Bone marrow (tissue), 2 donors: ENCODE measurements at places on chromosomes 16 and 17.

GRCh38 chr16:11405331-11406176 is 60.3 kb downstream of the RMI2 start:
- DNase-seq = peak; percentile 20

DNA sequence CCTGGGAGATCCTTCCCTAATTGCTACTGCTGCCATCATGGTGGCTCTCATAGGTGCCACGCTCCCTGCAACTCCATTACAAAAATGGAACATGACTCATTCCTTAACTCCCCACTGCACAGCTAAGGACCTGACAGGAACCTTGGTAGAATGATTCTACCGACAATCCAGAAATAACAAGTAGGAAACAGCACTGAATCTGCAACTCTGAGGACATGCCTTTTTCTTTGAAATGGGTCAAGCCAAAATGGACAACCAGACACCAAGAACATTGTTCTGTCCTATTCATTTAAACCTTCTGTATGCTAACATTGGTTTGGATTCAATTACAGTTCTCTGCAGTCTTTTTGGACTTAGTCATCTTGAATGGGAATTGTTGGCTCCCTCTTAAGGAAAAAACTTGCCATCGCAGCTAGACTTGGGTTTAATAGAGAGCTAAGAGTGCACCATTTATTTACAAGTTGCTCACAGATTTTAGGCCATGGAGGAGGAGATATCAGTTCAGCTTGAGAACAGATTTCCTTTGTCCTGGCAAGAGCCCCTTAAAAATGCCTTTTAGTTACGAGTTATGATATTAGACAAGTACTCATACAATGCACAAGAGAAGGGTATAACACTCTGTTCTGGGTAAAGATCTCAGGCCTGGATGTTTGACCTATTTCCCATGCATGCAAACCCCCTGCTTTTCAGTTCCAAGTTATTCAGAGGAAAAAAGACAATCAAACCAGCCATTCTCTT is 20.9 kb upstream of the NSRP1 start:
- DNase-seq = no peak

DNA sequence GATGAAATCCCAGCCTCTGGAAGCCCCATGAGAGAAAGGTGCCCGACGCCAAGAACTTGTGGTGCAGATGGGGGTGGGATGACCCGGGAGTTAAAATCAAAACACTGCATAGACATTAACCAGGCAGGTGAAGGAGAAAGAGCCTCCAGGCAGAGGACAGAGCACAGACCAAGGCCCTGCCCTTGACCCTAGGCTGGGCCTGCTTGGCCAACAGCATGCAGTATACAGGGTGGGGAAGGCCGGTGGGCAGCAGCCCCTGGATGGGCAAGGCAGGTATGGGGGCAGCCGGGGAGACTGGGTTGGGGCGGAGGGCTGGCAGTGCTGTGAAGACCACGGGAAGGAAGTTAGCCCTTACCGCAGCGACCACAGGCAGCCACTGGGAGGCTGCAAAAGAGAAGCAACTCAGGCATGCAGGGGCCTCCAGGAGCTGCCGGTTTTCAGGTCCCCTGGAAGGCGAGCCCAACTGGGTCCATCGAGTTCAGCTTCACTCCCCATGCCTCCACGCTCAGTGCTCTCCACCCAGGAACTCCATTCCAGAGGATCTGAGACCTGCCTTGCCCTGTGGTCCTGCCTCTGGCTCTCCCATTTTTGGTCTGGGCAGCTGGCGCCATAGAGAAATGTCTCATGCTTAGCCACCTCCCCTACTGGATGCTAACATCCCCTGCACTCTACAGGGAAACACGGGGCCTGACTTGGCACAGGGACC is 81.2 kb downstream of the C16orf95 start:
- DNase-seq = no peak

GRCh38 chr16:84931506-84931905 is 79.8 kb downstream of the ZDHHC7 start:
- DNase-seq = no peak

- DNase-seq = peak; percentile 43
Measured at GRCh38 chr17:60577147-60577915, 22.7 kb upstream of the PPM1D start.

GRCh38 chr17:10360578-10360977 is 12.2 kb downstream of the MYH13 start:
- DNase-seq = no peak

DNA sequence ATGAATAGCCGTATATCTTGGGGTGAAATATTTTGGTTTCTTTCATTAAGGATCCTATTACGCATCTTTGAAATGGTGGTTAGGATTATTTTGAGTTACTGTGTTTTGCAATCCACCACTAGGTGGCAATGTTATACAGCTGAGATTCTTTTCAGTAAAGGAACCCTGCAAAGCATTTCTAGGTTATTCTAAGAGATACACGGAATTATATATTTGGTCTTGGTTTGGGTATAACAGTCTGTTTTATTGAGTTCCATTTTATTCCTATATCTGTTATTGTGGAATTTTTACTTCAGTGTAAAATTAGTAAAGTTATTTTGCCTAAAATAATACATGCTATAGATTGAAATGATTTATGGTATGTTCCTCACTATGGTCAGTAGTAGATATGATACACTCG is 62.9 kb upstream of the CPHXL start:
- peak; percentile 10 for DNase-seq

- no peak for DNase-seq
Measured at GRCh38 chr17:43967251-43967875, 13.6 kb upstream of the PYY start.

GRCh38 chr17:71330099-71330375 is 790.8 kb upstream of the SOX9 start:
- no peak for DNase-seq

- no peak for DNase-seq
Measured at GRCh38 chr17:68870976-68871375, 84.2 kb downstream of the ABCA8 start.

- DNase-seq = no peak
Measured at GRCh38 chr17:27217631-27218030, 76.3 kb upstream of the WSB1 start.

- no peak for DNase-seq
Measured at GRCh38 chr17:69869667-69870066, 205.4 kb upstream of the KCNJ16 start.

DNA sequence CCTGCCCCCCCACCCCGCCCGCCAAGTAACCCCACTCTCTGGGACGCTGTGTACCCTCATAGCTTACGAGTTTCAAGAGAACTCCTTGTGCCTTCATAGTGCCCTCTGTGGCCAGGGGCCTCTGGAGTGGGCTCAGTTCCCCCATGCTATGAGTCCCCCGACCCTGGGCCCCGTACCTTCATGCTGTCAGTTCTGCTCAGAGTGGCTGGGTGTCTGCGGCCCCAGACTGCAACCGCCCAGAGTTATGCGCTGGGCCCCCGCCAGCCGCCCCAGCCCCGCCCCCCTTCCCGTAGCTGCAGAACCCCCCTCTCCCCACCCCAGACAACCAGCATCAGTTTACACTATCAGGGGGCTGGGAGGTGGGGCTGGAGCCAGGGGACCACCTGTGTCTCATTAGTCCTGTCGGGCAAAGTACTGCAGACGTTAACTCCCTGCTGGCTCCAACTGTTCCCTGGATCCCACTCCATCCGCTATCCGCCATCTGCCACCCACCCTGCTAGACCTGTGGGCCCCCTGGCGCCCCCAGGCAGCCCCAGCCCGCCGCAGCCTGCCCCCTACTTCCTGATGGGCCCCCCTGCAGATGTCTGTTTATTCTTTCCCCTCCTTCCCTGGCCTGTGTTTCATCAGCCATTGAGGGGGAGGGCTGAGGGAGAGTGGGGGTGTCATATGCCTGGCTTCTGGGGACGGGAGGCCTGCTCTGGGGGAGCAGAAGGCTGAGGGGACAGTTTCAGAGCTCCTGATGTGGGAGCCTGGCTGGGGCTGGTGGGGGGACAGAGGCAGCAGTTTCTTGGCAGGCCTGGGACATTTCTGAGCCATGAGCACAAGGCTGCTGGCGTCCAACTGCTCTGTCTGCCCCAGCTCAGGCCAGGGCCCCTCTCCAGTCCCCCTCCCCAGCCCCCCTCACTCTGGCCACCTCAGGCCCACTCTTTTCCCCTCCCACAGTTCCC is at the start of gene MFAP4:
Gene MFAP4 (minus strand): TSS at position 217 of the 947 bp plus-strand sequence. CDS start 35 bp downstream, at position 182.
- peak; percentile 69 for DNase-seq

GRCh38 chr16:2597560-2597902 is 59.7 kb downstream of the PDPK1 start:
- no peak for DNase-seq
